Stimulated activated CD4-positive, alpha-beta T cell treated with anti-CD3 and anti-CD28 coated beads, Interleukin-4, amount 100 ng/mL, for 4 hours (primary cell): ENCODE measurements at places on chromosomes 4 and X.

- no peak for DNase-seq
Measured at GRCh38 chr4:42415281-42415680, 18.0 kb downstream of the SHISA3 start.

DNA sequence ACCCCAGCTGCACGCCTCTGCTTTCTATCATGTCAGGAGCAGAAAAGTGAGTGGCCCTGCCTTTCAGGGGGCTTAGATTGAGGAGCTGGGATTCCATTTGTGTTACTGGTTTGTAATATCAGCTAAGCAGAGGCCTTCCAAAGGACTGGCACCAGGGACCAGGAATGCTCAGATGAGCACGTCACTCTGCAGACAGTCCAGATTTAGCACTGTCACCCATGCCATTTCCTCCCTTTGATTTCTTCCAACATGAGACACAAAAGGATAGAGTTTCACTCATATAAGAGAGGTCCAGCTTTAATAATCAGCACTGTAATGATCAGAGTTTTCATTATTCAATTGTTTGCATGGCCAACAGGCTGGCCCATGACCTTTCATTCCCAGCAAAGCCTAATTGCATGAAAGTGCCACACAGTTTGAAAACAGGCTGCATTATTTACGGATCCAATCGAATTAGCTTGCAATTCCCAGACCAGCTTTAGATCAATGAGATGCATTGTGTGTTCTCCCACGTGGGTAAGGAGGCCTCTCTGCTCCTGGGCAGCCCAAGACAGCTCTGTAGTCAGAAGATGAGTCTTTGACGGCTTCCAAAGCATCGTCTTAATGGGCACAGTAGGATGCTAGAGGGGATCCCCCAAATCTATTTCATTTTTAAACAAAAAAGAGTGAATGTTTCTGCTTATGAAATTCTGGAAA, 9.8 kb upstream of the SLC2A9 start:
- no peak for DNase-seq

DNA sequence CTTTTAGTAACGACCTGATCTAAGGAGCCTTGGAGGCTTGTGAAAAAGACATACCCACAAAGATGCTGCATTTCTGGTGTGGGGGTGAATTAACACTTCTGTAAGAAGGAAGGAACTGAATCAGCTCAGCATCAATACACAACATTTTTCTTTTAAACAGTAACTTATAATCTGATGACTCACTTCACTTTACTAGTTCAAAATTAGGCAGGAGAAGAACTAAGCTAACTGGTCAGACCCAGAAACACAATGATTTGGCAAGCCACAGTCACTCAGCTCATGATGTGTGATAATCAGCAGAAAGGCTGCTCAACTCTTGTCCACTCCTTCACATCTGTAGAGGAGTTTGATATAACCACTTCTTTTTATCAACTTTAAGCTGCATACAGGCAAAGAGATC, 4.6 kb downstream of the MMAA start:
- no peak for DNase-seq

- DNase-seq = no peak
Measured at GRCh38 chrX:40167233-40167849, 69.6 kb upstream of the BCOR start.

DNA sequence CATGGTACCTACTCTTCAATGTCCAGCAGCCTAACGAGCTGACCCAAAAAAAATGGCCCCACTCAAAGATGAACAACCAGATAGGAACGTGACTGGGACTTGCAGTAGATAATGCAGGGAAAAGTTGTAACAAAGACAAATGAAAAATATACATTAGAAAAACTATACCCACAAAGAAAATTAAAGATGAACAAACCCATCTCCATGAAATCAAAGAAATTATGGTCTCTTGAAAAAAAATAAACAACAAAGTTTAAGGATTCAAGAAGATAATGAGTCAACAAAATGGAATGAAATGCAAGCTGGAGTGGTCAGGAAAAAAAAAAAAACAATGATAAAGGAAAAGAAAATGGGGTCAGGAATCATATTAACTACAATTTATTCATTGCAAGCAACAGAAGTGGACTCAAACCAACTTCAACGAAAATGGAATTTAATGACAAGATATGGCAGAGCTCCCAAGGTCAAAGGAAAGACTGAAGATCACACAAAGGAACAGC, 309.8 kb upstream of the GALNT7 start:
- no peak for DNase-seq
